ENCODE measurements at places on chromosomes 11 and 22. TPM values are rescaled to one million over a fixed set of nuclear protein-coding genes. Genes with fewer than 3 reads are reported as not detected.

TRIM3 gene
- 19.3 TPM for total RNA-seq

NRXN2 gene
- 0.09 TPM for total RNA-seq

SLC5A12 gene
- not detected for total RNA-seq

DDTL gene
- total RNA-seq, result 2.5 TPM

MEI1 gene
- total RNA-seq, result 0.81 TPM

DLG2 gene
- total RNA-seq, result 0.54 TPM

ALX4 gene
- not detected for total RNA-seq

OR8H3 gene
- total RNA-seq, result not detected

TOM1 gene
- total RNA-seq, result 18.6 TPM

SLC22A9 gene
- not detected for total RNA-seq

KIF18A gene
- 15.4 TPM for total RNA-seq

LRRC55 gene
- not detected for total RNA-seq

RIMBP3C gene
- total RNA-seq, result 0.09 TPM

TRPC6 gene
- not detected for total RNA-seq

CAPN5 gene
- 15.7 TPM for total RNA-seq

GDPD4 gene
- not detected for total RNA-seq

CBLIF gene
- total RNA-seq, result not detected

CRYAB gene
- total RNA-seq, result 0.18 TPM

MIOX gene
- not detected for total RNA-seq

PLAAT5 gene
- not detected for total RNA-seq

SLC22A6 gene
- total RNA-seq, result not detected

KDM4E gene
- not detected for total RNA-seq

OR6T1 gene
- total RNA-seq, result not detected

GUCY1A2 gene
- total RNA-seq, result 0.99 TPM

RAB39A gene
- total RNA-seq, result 0.09 TPM

SLC39A13 gene
- total RNA-seq, result 40.1 TPM

OR2AG1 gene
- total RNA-seq, result not detected

UBQLN3 gene
- total RNA-seq, result not detected

VSIG10L2 gene
- not detected for total RNA-seq

DGAT2 gene
- 3.1 TPM for total RNA-seq

DERL3 gene
- 0.63 TPM for total RNA-seq

SCO2 gene
- 2.3 TPM for total RNA-seq

FZD4 gene
- total RNA-seq, result 110 TPM

LGALS12 gene
- not detected for total RNA-seq

OR51B2 gene
- total RNA-seq, result not detected

INPP5J gene
- 0.47 TPM for total RNA-seq

FXYD6 gene
- not detected for total RNA-seq

FTH1 gene
- 1,243 TPM for total RNA-seq

MAPK12 gene
- 57.4 TPM for total RNA-seq

ANKK1 gene
- not detected for total RNA-seq

DDIAS gene
- total RNA-seq, result 5.0 TPM

LMO2 gene
- total RNA-seq, result 22.5 TPM

All from endothelial cell of coronary artery (primary cell).